HTR-8/SVneo (cell line): ENCODE measurements at places on chromosomes 5 and 9.

DNA sequence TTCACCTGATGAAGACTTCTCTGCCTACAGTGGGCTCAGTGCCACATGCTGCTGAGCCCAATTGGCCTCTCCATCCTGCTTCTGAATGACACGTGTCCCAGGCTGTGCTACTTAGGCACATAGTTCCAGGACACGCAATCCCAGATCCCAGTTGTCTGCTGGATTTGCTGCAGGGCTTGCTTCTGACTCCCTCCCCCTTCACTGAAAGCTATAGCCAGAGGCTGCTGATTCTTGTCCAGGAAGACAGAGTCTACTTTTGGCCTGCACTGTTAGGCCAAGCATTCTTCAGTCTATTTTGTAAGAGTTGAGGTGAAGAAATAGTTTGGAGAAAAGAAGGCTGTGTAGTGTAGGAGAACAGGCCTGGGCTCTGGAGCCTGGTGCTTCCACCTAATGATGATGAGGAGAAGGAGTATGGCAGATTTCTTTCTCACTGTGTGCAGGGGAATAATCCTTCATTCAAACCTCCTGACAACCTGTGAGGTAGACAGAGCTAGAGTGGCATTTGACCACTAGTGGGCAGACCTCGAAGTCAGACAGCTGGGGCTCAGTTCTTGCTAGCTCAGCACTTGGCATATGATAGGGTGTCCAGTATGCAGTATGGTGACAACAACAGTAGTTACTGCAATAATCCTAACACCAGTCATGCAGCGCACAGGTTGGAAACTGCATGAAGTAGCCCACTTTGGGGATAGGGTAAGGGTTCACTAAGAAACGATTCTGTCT lies 19.5 kb upstream of the ASPN start:
- no peak for DNase-seq

- DNase-seq = no peak
These were observed 3.1 kb upstream of the FCHSD1 start for GRCh38 chr5:141654298-141654697.

DNA sequence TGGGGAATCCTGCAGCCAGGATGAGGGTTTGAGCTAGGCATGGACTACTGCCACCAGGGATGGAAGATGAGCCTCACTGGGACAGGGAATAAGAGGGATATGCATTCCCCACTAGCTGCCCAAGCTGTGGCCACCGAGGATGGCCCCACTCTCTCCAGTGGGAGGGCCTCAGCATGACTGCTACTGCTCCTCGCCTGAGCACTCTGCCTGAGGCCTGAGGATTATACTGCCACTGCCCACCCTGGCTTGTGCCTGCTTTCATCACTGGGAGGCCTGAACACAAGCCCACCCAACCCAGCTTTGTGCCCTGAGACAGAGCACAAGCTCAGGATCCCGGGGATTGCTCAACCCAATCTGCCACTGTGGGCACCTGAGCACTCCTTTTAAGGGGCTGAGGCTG lies 425.6 kb downstream of the RASEF start:
- no peak for DNase-seq

DNA sequence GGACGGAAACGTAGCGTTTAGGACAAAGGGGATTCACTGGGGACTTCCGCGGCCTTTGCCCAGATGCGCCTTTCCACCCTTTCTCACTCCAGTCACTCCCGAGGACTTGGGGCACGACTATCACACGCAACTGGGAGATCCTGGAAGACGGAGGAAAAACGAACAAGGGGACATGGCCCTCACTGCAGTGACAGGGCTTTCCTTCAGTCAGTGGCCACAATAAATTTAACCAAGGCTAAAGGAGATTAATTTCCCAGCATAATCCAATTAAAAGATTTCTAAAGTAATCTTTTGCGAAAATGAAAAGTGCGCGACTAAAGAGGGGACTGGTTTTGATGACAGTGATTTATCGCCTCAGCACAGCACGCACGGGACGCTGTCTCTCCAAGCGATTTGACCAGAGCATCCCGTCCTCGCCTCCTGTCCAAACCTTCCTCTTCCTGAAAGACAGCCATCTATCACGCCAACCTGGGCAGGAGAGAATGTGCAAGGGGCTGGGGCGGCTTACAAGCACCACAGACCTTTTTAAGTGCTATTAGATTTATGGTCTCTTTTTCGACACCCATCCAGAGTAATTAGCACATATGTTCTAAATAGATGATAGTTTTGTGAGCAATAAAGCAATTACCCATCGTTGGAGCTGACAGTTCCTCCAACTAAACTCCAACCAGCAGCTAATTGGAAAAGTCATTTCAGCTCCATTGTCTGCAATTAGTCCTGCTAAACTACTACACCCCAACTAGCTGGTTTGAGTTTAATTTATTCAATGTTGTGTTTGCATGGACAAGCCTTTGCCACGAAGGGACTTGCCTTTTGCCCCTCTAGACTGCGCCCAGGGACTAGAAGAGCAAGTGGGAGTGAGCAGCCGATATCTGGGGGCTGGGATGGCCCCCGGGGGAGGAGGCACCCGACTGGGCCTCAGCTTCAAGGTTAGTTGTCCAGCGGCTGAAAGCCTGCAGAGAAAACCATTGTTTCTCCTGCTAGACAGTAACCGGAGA lies 7.4 kb downstream of the NR2F1-AS1 start:
- no peak for DNase-seq

GRCh38 chr5:65907135-65907534 lies 19.2 kb upstream of the ERBIN start:
- no peak for DNase-seq

DNA sequence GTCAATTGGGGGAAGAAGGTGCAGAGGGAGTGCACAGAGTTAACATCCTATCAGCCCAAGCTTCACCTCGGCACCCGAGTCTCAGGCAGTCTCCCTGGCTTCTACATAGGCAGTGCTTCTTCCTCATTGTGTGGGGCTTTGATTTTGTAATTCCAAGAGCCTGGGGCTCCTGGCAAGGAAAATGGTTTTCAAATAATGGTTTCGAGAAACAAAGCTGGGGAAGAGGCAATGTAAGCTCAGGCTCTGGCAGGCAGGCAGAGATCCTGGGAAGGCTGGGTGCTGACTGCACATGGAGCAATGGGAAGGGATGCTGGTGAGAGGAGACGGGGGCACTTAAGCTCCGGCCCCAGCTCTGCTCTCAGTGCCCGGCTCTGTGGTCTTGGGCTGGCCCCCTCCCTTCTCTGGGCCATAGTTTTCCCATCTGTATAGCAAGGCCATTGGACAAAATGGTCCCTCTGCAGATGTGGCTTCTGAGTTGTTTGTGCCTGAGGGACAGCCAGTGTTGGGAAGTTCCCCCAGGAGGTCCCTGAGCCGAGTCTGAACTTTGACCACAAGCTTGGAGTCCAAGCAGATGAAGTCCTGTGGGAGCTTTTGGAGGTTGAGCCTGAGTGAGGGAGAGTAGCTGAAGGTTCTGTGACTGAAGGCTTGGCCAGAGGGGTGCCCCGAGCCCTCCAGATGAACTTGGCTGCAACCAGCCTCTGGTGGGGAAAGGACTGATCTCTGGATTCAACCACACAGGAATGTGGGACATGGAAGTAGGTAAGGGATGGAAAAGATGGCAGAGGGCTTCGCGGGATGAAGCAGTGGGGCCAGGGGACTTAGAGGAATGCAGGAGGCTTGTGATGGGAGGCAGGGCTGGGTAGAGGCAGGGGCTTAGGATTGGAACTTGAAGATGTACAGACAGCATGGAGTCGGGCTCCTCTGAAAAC lies 28.5 kb upstream of the IL17B start:
- DNase-seq = no peak

- DNase-seq = no peak
These were observed 363 bp upstream of the SLC25A48 start for GRCh38 chr5:135833961-135834638.

- DNase-seq = no peak
These were observed 26.8 kb upstream of the IER5L start for GRCh38 chr9:129204840-129205239.

- no peak for DNase-seq
These were observed 987 bp downstream of the RAB24 start for GRCh38 chr5:177302354-177303110.

DNA sequence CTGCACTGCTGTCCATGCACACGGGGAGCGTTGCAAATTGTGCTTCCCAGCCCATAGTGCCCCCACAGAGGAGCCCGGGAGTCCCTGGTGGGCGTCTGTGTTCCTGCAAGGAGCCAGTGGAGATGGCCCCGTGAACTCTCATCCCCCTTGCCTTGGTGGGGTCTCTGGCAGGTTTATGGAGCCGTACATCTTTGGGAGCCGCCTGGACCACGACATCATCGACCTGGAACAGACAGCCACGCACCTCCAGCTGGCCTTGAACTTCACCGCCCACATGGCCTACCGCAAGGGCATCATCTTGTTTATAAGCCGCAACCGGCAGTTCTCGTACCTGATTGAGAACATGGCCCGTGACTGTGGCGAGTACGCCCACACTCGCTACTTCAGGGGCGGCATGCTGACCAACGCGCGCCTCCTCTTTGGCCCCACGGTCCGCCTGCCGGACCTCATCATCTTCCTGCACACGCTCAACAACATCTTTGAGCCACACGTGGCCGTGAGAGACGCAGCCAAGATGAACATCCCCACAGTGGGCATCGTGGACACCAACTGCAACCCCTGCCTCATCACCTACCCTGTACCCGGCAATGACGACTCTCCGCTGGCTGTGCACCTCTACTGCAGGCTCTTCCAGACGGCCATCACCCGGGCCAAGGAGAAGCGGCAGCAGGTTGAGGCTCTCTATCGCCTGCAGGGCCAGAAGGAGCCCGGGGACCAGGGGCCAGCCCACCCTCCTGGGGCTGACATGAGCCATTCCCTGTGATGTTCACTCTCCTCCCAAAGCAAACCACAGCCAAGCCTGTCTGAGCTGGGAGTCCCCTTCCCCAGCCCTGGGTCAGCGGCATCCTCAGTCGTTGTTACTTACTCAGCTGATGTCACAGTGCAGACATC lies 3.1 kb downstream of the MRPS2 start:
- DNase-seq = no peak

DNA sequence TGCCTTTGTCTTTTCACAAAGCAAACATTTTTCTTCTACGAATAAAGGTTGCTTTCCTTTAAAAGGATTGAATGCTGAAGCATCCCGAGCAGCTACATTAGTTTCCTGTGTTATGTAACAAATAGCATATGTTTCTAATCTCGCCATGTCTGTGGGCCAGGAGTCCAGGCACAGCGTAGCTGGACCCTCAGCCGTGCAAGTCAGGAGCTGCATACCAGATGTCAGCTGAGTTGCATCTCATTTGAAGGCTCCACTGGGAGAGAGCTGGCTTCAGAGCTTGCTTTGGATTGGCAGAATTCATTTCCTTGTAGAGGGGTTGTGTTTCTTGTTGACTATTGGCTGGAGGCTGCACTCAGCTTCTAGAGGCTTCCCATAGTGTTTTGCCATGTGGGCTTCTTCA lies 16.0 kb upstream of the GOLPH3 start:
- no peak for DNase-seq

DNA sequence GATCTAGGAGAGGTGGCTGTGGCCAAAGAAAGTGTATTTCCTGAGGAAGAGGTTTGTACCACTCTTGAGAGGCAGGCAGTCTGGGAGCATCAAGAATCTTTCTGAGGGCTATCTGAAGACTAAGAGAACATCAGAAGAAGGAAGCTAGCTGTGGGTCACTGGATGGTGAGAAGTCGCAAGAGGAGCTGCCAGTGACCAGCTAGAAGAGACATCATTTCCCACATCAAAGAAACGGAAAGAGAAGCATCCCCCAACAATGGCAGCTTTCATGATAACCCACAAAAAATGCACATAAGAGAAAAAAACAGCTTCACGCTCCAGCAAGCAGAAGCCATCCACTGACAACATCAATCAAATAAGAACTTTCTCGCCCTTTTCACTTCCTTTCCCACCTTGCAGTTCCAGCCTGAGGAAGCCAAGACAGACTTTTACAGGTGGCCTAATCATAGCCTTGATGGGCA lies 25.0 kb upstream of the CEP78 start:
- DNase-seq = no peak

DNA sequence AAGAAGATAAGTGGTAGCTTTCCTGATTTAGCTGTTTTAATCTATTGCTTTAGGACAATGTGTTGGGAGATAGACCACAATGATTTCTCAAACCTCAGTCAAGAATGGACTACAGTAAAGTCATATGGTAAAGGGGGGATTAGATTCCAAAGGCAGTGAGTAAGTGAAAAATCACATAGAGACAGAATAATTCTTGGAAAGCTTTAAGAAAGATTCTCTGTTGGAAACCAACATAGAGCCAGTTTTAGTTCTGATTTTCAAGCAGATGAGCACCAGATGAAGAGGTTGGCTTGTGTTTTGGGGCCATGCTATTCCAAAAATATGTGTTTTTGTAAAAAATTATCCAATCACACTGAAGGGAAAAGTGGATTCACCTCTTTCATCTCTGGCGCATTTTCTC lies 256.8 kb upstream of the RPS23 start:
- DNase-seq = no peak

DNA sequence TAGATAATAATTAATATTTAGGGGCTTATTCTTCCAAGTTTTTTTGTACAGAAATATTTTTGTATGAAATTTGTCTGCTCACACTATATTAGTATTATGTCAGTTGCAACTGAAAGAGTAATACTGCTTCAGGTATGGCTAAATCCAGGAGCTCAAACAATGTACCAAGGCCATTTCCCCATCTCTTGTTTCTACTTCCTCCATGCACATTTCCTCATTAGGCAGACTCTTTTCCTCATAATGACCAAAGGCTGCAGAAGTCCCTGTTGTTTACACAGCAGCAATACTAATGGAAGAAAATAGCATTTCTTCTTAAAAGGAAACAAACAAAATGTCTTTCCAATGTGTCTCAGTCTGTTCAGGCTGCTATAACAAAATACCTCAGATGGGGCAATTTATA lies 9.2 kb upstream of the OTULINL start:
- DNase-seq = no peak
